Dermis microvascular lymphatic vessel endothelial cell (primary cell): ENCODE measurements at places on chromosomes 5 and 9.

DNA sequence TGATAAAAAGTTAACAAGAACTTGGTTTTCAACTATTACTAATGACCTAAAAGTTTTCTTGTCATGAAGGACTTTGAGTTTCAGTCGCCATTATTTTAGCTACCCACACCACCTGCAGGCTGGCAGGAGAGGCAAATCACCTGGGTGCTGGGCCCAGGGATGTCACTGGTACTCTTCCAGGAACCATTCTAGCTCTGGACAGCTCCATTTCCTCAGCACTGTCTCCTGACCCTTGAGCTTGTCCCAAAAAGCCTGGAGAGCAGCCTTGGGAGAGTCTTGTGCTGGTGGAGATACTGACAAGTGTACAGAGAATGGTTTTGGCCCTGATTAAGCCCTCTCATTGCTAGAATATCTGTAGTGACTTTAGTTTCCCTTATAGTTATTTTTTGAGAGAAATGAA, 1924.1 kb upstream of the WWC1 start:
- DNase-seq = no peak

GRCh38 chr9:38724754-38725153, 4.8 kb upstream of the FAM240B start:
- DNase-seq = no peak

DNA sequence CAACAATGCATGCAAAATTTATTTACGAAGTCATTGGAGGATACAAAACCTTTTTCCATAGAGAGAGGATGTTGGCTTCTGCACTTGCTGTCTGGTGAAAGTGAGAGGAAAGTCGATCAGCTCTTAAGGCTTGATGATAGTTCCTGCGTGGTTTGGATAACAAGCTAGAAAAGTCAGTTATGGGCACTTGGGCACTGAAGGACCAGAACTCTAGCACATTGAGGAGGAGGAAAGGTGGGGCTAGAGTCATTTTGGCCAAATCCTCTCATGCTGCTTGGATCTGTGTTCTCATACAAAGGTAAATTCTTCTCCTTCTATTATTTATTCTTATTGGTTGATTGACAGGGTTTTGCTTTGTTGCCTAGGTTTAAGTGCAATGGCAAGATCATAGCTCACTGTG, 245.9 kb upstream of the ADAMTSL1 start:
- DNase-seq = no peak

DNA sequence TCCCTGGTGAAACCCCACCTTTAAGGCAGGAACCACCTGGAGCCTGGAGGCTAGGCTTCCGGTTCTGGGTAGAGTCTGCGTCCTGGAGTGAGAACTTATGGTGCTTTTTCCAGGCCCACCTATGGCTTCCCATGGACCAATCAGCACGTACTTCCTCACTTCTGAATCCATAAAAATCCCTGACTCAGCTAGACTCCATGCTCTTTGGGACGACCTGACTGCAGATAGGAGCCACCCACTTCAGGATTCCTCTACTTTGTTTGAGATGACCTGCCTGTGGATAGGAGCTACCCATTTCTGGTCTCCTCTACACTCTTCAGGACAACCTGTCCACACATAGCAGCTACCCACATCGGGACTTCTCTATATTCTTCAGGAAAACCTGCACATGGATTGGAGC, 168.8 kb upstream of the IRX2 start:
- no peak for DNase-seq

GRCh38 chr5:40124367-40124766, 555.3 kb upstream of the PTGER4 start:
- no peak for DNase-seq

DNA sequence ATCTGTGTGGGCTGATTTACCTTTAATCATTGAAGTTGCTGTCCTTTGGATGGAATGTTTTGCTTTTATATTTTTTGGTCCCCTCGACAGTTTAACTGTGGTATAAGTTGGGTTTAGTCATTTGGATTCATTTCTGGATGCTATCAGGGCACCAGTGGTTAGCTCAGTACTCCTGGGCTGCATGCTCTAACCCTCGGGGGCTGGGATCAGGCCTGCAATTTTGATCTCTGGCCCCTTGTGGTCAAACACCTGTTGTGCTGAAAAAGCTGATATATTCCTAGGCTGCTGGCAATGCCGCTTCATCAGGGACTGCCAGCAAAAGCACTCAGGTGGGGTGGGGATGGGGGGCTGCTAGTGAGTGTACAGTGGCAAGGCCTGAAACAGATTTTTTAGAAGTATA, 440.4 kb upstream of the RIOK2 start:
- DNase-seq = no peak

DNA sequence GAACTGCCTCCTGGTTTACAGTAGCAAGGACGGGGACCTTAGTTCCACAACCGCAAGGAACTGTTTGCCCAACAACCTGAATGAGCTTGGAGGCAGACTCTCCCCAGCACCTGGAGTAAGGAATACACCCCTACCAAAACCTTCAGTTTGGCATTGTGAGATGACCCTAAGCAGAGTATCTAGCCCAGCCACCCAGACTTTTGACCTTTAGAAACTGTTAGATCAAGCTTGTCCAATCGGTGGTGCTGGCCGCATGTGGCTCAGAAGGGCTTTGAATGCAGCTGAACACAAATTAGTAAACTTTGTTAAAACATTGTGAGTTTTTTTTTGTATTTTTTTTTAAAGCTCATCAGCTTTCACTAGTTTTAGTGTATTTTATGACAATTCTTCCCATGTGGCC, 86.9 kb upstream of the C9orf72 start:
- no peak for DNase-seq

DNA sequence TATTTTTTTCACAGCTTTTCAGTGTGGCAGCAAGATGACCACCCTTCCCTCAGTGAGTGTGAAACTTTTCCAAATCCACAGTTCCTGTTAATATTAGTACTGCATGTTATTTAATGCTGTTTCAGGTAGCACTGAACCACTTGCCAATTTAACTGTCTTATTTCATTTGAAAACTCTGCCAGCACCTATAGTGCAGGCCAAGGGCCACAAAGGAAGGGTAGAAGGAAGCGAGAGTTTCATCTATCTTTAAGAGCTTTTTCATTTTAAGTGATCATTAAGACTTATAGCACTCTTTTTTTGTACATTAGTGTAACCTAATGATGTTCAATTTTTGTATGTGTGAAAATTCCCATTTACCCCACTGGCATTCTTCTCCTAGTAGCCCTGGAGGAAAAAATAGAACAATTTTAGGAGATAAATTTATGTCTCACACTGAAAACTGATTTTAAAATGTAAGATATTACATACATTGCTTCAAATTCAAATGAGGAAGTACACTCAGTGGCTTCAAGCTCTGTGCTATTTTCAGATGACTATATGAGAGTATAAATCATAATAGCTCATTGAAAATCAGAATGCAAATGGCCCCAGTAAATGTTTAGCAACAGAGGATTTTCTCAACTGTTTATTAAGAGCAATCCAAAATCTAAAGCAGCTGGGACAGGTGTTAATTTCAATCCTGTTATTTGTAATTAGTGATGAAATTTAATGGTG, 820.5 kb downstream of the PTPRD start:
- no peak for DNase-seq
